Activated T-helper 1 cell treated with anti-CD3 and anti-CD28 coated beads, Interleukin-12 subunit alpha, Interleukin-12 subunit beta, Interleukin-2, Interleukin-4 antibody, amounts not matched to agents 30 ng/mL and 10 ng/mL and 1 ng/mL, durations not matched to agents 14 hours and 24 hours and 36 hours (primary cell): ENCODE measurements at places on chromosomes 3 and 15. TPM values are rescaled to one million over a fixed set of nuclear protein-coding genes. Genes with fewer than 3 reads are reported as not detected.

DNA sequence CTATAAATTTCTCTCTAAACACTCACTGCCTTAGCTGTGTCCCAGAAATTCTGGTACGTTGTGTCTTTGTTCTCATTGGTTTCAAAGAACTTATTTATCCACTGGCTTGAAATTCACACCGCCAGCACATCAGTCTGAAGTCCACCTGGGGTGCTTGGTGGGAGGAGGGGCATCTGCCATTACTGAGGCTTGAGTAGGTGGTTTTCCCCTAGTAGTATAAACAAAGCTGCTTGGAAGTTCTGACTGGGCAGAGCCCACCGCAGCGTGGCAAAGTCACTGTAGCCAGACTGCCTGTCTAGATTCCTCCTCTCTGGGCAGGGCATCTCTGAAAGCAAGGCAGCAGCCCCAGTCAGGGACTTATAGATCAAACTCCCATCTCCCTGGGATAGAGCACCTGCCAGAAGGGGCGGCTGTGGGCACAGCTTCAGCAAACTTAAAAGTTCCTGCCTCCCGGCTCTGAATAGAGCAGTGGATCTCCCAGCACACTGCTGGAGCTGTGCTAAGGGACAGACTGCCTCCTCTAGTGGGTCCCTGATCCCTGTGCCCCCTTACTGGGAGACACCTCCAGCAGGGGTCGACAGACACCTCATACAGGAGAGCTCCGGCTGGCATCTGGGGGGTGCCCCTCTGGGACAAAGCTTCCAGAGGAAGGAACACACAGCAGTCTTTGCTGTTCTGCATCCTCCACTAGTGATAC, 114.1 kb downstream of the SUCLG2 start:
- no peak for DNase-seq

GRCh38 chr3:22383285-22383684, 632.3 kb upstream of the ZNF385D start:
- no peak for DNase-seq

GRCh38 chr3:66553441-66554113, 52.8 kb upstream of the LRIG1 start:
- DNase-seq = no peak

- DNase-seq = no peak
Observed at GRCh38 chr3:103712320-103713008, 1277.6 kb downstream of the ZPLD1 start.

DNA sequence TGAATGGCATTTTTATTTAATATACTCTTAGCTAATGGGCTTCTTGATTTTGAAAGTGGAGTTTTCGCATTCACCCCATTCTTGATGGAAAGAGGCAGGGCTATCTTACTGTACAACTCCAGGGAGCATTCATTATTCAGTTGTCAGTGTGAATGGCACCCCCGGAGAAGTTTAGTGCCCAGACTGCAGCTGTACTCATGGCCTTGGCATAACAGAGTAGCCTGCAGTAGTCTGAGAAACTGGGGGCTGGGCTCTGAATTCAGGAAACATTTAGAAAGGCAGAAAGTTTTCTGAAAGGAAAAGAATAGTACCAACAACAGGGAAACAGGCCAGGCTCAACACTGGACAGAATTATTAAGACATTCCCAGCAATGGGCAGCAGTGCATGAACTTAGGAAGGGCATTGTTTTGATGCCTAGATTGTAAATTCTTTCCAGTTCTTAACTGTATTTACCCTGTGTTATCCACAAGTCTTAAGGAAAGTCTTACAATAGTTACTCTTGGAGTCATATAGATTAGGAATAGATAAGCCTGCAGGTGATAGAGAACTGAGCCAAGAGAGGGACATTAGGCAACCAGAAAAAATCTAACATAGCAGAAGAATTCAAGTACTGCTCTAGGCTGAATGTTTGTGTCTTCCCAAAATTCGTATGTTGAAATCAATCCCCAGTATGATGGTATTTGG, 44.4 kb downstream of the TIPARP start:
- no peak for DNase-seq

DNA sequence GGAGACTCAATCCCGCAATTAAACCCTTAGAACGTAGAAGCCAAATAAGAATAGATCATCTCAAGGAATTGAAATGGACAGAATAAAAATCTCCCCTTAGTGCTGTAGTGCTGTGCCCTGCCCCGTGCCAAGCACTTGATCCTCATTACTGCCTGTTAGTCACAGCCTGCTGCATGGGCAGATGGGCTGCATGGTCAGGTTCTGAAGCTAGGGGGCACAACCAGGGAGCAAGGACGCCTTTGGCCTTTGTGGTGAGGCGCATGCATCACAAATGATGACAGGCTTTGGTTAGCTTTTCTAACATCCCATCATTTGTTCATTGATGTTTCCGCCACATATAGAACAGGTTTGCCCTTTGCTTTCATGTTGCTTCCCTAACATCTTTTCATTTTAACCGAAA, 336.3 kb upstream of the ADAMTS9 start:
- DNase-seq = no peak

Gene ITPKA
- total RNA-seq = 2.8 and 3.1 TPM in 2 replicates
